ENCODE measurements at places on chromosomes 11 and 22.

DNA sequence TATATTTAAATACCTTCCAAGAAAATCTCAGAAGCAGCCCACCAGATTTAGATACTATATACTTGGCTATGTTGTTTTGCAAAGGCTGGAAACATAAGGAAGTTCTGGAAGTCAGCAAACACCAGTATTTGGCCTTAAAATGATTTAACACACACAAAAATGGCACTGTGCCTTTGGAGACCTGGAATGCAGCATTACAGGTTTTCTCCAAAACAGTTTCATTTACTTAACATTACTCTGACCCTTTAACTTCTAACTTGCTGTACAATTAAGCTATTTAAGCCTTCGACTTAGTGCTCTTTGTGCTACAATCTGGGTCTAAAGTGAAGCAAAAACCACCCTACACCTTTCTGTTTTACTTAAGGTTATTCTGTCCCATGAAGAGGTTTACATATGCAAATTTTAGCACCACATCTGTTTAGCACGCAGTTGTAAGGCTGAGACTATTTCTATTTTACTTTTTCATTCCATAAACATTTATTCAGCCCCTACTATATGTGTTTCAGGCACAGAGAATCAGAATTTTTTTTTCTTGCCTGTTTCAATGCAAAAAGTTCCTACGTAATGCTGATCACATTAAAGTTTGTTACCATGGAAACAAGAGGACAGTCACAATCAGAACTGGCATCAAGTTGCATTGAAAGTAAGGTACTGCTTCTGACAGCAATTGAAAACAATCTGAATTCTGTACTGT, 70.3 kb downstream of the MAML2 start:
- DNase-seq, result no peak

GRCh38 chr11:76193219-76193618, 13.1 kb downstream of the WNT11 start:
- no peak for DNase-seq

- DNase-seq, result peak; percentile 84
Measured at GRCh38 chr11:44286268-44286880, 23.6 kb downstream of the ALX4 start.

- peak; percentile 57 for DNase-seq
Measured at GRCh38 chr11:115665958-115666357, 161.7 kb upstream of the CADM1 start.

DNA sequence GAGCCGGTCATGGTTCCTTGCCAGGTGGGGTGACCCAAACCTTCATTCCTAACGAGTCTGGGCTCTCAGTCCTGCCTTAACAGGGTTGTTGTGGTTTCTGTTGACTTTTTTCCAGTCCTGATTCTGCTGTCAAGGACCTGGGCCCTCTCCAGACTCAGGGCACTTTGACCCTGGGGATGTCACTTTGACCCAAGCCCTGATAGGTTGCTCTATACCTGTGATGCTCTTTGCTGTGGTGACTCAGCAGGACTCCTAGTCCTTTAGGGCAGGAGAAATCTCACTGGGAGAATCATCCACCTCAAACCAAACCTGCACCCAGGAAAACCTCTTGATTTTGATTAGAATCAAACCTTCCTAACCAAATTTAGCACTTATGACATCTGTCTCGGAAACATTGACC, 20.5 kb upstream of the MPPED1 start:
- DNase-seq, result no peak

DNA sequence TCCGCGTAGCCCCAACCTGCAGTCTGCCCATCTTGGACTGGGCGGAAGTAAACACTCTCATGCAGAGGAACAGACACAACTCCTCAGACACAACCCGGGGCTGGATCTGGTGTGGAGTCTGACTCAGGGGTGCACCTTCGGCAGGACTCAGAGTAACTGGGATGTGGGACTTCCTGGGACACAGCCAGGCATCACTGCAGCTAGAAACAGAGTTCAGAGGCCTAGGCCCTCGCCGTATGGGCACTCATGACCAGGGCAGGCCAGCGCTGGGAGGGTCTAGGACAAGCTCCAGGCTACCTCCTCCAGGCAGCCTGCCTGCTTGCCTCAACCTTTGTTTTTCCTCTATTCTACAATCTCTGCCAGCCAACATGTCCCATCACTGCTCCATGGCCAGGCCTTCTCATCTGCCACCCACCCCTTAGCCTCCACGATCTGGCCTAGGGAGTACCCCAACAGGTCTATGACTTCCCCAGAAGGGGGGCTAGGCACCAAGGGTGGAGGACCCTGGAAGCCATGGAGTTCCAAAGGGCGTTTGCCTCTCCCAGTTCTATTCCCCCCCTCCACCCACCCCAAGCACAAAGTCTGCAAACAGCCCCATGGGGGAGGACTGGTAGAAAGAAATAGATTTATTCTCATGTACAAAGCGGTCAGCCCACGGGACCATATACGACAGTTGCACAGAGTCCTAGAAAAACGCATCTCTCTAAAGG, 98.5 kb downstream of the PDE2A start:
- DNase-seq, result no peak

GRCh38 chr11:119891055-119891768, 162.2 kb upstream of the NECTIN1 start:
- DNase-seq, result no peak
